ENCODE measurements at places on chromosomes 4 and X.

DNA sequence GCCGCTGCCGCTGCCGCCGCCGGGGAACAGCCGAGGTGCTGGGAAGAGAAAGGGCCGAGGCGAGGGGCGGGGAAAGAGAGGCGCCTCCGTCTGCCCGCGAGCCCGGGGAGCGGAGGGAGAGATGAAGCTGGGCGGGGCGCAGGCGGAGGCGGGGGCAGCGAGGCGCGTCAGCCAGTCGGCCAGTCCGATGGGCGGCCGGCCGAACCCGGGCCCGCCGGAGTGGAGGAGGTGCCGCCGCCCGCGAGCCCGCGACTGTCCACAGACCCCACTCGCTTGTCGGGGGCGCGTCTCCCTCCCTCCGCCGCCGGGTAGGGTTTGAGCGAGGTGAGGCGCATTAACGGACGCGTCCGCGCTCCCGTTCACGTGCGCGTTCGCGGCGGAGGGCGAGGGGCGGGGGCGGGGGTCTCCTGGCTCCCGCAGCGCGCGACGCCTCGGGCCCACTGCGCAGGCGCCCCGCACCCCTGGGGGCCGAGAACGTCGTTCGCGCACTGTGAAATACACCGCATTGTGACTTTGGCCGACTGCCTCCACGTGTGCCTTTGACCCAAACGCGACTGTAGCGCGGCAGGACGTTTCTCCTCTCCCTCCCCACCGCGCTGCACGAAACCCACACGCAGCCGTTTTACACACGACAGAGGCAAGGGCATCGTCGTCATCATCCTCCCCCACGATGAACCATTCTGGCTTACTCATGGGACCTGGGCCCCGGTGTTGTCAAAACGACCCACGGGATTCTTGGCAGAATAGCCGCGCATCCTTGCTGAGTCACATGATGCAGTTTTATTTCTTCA is at the start of gene NUDT11:
Gene NUDT11, minus strand, starts transcription at position 92 of the 791 bp plus-strand sequence. CDS start 148 bp downstream, outside the sequence.
- DNase-seq, result peak; percentile 13

- DNase-seq, result no peak
Measured at GRCh38 chr4:153523164-153523796, 57.1 kb downstream of the TMEM131L start.

- DNase-seq, result no peak
Measured at GRCh38 chrX:83008415-83008814, 499.7 kb upstream of the POU3F4 start.

- DNase-seq, result no peak
Measured at GRCh38 chrX:68690936-68691501, 43.6 kb downstream of the STARD8 start.

DNA sequence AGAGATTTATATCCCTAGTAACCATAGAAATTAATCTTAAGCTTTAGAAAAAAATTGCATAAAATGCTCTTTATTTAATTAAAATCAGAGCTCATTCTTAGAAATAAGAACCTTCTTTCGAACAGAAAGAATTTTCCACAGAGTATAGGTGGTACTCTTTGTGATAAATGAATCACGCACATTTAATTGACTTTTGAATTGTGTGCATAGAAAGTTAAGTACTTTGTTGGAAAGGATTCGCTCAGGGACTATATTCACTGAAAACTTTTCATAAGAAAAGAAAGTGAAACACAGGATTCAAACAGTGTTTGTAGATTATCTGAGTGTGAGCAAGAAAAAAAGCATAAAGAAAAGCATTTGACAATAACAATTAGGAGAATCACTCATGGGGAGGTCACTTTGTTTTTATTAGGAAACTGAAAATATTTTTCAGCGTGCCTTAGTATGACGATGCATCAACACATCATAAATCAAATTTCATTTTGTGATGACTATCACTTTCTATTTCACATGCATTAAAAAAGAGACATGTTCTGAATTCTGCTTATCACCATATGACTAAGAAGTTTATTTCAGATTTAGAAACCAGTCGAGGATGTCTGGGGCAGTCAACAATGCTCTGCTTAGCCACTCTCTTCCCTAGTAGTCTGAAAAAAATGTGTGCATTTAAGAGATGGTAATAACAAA is 49.5 kb downstream of the STX18 start:
- DNase-seq, result no peak

DNA sequence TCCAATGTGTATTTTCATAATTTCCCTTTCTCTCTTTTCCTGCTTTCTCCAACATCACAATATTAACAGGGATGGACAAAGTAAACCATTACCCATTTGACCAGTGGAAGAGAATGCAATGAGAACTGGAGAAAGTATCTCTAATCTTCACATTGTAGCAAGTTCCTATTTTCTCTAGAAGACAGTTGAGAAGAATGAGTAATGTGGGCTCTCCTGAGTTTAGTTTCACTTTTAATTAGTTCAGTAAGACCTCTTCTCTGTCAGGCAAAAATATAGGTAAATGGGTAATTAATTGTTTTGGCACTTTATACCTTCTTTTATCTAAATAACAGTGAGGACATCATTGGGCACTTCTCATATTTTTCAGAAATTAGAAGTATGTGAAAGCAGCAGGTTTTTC is 602.0 kb downstream of the GLUD2 start:
- no peak for DNase-seq

DNA sequence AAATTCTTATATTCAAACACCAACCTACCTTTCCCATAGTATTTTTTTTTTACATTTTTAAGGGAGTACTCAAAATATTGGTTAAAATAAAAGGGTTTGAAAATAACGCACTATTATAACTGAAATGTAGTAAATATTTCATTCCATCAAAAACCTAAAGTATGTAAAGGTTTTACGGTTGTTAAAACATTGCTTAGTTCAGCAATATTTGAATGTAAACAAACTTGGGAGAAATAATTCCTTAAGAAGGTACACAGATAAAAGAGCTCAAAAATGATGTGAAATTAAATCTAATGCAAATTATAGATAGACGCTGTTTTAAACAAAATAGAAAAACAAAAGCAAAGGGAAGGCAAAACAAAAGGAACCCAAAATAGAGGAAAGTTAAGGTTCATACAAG is 1476.9 kb downstream of the PCDH18 start:
- no peak for DNase-seq

DNA sequence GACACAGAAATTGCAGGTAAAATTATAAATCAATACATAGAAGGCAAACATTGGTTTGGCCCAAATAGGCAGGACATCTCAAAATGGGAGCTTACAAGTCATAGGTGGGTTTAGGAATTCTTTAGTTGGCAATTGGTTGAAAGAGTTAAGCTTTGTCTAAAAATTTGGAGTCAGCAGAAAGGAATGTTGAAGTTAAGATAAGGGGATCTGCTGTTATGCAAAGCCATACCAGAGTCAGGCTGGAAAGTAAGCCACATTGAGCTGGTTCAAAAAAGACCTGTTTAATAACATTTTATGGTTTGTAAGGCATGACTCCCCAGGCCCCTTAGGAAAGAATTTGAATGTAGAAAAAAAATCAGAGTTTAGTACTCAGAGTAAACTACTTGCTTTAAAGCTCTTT is 92.6 kb downstream of the IL13RA2 start:
- DNase-seq, result no peak

- DNase-seq, result no peak
Measured at GRCh38 chr4:169996379-169997240, 29.6 kb downstream of the MFAP3L start.

- DNase-seq, result no peak
Measured at GRCh38 chrX:120014354-120015130, 62.9 kb downstream of the RHOXF2B start.

GRCh38 chrX:31093639-31093975 is 21.8 kb upstream of the FTHL17 start:
- DNase-seq, result no peak

DNA sequence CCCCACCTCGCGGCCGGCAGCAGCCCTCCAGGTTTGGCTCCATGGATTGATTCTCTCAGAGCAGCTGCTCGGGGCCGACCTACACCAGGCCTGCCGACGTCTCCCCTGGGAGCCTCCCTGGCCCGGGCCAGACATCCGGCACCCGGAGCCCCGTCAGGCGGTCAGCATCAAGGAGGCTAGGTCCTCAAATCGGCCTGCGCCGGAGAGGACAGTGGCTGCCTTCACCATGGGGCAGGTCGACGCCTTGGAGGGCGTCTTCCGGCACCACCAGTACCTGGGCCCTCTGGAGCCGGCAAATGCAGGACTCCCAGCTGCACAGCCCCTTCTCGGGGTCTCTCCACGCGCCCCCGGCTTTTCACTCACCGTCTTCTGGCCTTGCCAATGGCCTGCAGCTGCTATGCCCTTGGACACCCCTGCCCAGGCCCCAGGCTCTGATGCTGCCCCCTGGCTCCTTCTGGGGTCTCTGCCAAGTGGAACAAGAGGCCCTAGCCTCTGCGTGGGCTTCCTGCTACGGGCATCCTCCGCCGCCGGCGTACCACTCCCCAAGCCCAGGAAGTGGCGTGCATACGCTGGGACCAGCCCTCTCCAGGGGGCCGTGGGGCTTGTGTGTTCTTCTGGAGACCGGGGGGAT is 341.8 kb downstream of the MAGEB5 start:
- no peak for DNase-seq

GRCh38 chr4:127734976-127735375 is 4.8 kb downstream of the SLC25A31 start:
- no peak for DNase-seq

DNA sequence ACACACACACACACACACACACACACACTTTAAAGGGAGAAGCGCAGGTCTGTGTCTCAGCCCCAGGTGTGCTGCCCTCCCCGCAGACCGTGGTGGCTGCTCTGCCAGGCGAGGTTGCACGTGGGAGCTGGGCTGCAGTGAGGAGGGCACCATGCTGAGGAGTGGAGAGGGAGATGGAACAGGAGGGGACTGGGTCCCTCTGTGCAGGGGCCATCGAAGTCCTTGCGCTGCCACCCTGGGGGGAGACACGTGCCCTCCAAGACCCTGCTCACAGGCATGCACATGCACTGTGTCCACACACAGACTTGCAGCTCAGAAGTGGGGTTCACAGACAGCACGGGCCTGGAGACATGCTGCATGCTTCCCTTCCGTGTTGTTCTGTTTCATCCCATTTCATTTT is 65.5 kb upstream of the HGFAC start:
- no peak for DNase-seq

- DNase-seq, result no peak
Measured at GRCh38 chr4:147944249-147944648, 212.4 kb downstream of the ARHGAP10 start.

DNA sequence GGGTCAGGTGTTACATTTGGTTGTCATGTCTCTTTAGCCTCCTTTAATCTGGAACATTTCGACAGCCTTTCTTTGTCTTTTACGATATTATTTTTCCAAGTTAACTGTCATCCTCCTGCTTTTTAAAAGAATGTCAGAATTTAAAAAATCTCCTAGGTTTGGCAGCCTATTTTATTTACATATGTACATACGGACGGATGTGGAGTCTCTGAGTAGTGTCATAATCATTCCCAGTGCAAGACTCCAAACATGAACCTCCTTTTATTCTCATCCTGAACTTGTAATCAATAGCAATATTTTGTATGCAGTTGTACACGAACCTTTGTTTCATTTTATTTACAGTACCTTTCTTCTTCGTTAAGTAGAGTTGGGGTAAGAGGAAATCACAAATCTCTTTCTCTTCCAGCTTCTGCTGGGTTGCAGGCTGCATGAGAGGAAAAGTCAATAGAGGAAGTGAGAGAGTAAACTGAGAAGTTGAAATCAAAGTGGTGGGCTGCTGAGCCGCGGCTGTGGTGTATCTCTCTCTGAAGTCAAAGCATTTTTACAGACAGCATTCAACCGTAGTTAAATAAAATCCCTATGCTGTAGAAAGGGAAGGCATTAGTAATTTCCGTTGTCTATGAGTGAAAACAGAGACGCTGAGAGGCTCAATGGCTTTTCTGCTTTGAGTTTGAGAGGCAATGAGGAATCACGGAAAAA is 53.9 kb upstream of the RPS6KA3 start:
- DNase-seq, result no peak

DNA sequence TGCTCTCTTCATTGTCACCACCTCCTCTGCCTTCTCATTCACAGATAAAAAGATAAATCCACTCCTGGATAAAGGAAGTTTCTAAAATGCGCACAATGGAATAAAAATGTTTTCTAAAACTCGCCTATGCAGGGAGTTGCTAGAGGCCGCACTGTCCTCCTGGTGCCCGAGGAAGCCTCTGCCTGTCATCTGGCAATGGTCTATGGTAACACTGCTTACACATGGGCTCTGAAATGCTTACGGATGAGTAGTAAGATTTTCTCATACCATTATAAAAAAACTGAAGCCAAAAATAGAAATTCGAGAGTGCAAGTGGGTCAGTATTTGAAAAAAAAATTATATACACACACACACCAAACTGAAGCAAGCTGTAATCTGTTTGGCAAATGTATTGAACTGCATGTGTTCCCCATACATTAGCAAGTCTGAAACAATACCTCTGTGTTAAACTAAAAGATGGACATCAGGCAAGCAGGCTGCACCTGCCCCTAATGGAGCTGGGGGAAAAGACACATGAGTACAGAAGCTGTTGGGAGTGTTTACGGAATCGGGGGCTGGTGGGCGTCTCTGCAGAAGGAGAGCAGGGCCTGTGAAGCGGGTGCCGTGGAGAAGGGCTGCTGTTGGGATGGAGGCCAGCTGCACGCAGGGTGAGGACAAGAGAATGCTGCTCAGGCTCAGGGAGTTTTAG is 103.3 kb upstream of the FAT1 start:
- no peak for DNase-seq

DNA sequence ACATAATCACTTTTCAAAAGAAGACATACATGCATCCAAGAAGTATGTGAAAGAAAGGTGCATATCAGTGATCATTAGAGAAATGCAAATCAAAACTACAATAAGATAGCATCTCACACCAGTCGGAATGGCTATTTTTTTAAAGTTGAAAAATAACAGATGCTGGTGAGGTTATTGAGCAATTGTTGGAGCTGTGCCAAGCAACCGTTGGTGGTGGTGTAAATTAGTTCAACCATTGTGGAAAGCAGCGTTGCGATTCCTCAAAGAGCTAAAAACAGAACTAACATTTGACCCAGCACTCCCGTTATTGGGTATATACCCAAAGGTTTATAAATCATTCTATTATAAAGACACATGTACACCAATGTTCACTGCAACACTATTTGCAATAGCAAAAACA is 14.2 kb downstream of the COX7B2 start:
- DNase-seq, result no peak

DNA sequence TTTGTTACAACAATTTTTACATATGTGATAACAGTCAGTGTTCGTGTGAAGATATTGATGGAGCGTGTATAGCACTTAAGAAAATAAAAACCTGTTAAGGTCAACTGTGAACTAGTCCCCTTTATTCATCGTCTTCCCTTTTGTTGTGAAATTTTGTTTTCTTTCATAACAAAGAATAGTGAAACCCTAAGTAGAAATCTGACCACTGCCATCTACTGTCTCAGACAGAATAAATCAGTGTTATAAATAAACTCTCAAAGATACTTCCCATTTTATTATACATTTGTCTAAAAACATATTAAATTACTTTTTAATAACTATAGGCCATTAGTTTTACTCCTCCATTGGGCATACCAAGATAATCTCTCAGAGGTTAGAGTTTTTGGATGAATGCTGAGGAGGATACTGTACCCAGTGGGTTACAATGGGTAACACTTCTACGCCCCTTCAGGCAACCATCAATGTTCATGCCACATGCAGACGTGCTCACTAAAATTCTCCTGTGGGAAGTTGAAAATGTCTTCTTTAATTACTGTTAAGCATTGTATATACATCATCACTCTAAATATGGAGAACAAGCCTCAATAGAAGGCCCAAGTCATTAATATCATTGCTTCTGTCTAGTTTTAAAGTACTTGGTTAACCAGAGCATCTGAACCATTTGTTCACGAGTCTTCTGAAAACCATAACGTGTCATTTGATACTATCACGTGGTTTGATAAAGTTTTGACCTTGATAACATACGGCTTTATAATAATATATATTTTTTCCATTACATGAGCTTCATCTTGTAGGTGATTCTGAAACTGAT is 171.2 kb downstream of the TMA16 start:
- no peak for DNase-seq
